ENCODE measurements at places on chromosomes 3 and 15.

- no peak for DNase-seq
Measured at GRCh38 chr3:157101486-157101885, 58.5 kb downstream of the CCNL1 start.

- DNase-seq: no peak
Measured at GRCh38 chr3:66442254-66443117, 58.3 kb downstream of the LRIG1 start.

GRCh38 chr3:48561045-48561736, 2.4 kb downstream of the UCN2 start:
- no peak for DNase-seq

GRCh38 chr3:119639494-119640350, 20.7 kb downstream of the POPDC2 start:
- no peak for DNase-seq

- no peak for DNase-seq
Measured at GRCh38 chr3:172096881-172097420, 57.6 kb downstream of the FNDC3B start.

DNA sequence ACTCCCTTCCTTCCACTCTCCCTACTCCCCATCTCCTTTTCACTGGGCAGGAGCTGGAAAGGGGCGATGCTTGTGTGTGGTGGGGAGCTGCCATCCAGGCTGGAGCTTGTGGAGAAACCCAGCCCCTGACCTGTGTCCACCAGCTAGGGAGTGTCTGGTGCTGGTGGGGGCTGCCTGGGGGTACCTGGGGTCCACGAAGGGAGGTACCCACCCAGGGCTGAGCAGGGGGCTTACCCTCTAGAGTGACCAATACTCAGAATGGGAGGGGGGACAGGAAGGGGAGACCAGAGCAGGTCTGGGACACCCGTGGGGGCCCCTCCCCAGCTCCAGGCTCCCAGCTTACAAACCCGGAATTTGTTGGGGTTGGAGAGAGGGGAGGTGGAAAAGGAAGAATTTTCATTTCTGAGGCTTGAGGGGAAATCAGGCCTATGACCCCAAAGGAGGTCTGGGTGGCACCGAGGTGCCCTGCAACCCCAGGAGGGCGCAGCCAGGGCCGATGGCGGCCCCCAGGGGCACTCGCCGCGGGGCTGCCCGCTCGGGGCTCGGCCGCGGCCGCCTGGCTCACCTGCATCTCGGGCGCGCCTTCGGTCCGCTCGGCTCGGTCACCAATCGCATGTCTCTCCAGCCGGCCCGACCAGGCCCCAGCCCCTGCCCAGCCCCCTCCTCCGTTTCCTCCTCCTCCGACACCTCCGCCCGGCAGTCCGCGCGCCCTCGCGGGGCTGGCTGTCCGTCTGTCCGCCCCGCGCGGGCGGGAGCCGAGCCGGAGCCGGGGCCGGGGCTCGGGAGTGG, 773 bp downstream of the LINGO1 start:
- no peak for DNase-seq

- DNase-seq: no peak
Measured at GRCh38 chr15:67579164-67579563, 36.7 kb downstream of the MAP2K5 start.
